Cerebellar cortex (tissue), 1 donor: ENCODE measurements at places on chromosomes 12 and 14.
A peak's percentile ranks its signal among the peaks of the same experiment; 100 is the strongest.

DNA sequence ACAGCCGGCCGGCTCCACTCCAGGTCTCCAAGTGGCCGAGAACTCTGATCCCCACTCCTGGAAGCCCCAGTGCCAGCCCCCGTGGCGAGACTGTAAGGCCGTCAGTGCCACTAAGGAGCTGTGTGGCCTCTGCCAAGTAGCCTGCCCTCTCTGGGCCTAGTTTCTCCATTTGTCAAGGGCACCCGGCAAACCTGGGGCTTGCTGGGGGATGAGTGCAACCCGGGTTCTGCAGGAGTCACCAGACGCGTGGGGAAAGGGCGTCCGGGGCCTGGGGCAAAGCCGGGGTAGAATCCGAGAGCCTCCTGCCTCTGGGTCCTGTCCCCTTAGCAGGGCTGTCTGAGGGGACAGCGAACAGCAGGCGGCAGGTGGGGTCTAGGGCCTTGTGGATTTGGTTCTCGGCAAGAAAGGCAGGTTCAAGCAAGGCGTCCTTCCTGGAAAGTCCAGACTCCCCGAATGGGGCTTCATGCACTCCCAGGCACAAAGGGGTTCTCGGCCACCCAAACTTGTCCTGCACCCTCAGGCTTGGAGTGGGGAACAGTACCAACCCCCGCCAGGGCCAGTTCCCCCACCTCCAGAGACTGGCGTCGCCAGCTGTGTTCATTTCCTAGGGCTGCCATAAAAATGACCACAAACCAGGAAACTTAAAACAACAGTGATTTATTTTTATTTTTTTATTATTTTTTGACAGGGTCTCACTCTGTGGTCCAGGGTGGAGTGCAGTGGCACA, 56.0 kb downstream of the NCOR2 start:
- DNase-seq: no peak

DNA sequence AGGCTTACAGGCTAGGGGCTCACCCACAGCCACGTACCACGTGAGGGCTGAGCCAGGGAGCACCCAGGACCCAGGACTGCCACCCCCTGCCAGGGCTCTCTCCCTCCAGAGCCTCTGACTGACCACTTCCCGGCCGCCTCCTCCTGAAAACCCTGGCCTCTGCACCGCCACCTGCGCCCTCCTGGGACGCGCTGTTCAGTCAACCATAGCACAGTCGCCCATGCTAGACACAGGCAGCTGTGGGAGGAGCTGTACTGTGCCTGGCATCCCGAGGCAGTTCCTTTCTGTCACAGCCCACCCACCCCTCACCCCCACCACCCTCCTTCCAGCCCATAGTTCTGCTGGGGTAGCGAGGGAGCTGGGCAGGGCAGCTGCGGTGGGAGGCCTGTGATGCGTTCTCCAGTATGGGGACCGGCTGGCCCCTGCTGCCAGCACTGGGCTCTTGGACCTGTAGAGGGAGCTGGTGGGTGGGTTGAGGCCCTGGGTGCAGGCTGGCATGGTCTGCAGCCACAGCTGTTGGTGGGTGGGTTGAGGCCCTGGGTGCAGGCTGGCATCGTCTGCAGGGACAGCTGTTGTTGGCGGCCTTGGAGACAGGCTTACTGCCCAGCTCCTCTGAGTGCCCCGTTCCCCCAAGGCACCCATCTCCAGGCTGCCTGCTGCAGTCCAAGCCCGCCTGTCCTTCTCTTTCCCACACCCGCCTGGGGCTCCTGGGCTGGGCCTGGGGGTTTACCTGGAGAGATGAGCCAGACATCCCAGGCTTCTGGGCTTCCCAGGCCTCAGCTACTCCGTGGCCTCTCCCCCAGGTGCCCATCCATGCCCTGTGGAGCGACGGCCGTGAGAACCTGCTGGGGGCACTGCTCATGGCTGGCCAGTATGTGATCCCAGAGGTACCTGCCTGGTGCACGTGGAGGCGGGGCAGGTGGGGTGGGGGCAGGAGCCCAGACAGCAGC, 11.5 kb downstream of the ASPG start:
- no peak for DNase-seq

DNA sequence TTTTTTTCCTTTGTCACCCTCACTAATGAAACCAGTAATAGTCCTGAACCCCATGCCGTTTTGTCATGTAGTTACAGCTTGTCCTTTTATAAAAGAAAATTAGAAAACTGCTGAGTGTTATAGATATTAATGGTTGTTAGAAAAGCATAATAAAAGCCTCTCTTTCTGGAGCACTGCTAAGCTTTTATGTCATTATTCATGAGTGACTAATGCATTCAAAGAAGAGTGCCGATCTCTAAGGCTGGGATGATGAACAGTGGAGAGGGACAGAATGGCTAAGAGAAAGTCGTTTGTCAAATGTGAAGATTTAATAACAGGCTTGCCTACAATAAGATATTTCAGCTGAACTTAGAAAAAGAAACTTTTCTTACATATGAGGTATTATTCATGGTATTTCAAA, 121.6 kb downstream of the MGAT4C start:
- DNase-seq: no peak

GRCh38 chr14:73713803-73714655, at the start of gene PNMA1:
TSS of gene PNMA1 (minus strand) at chr14:73714384. CDS start at chr14:73713639, 745 bp downstream.
- peak; percentile 86 for DNase-seq

GRCh38 chr12:25423355-25424050, 129.6 kb downstream of the LMNTD1 start:
- no peak for DNase-seq

DNA sequence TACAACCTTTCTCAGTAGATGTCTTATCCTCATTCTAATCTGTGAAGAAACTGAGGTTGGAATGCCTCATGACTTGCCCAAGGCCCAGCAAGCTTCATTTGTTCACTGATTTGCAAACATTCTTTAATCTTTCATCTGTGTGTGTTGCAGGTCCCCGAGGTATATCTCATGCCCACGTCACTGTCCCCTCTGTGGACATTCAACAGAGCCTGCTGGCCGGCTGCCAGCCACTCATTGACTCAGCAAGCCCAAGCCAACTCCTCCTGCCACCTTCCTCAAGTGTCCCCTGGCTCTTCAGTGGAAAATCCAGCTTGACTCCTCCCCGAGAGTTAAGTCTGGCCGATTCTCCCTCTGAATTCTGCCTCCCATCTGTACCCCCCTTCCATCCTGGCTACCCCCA, 1.9 kb upstream of the DCAF4 start:
- DNase-seq: no peak

GRCh38 chr12:94427501-94428381, 31.9 kb downstream of the CEP83 start:
- DNase-seq: no peak

GRCh38 chr14:52063052-52063462, 5.8 kb downstream of the NID2 start:
- no peak for DNase-seq

DNA sequence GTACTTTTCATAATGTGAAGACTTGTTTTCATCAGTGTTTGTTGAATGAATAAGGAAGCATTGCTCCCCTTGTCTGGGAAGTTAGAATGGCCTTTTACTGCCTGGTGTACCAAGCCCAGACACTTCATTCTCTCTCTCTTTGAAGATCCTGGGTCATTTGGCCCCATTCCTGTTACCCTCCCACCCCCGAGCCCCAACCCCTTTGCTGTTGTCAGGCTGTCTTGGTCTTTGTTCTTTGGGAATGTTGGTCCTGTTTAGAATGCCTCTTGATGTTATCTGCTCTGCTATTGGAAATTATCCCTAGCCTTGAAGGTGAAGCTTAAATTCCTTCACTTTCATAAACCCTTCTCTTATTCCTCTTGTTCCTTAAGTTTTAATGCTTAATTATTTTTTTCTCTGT, 13.8 kb downstream of the DERA start:
- DNase-seq: no peak

- peak; percentile 22 for DNase-seq
These were observed 276.2 kb downstream of the SSPN start for GRCh38 chr12:26471560-26471959.

- DNase-seq: no peak
These were observed 8.7 kb upstream of the ADCK1 start for GRCh38 chr14:77791225-77791600.

GRCh38 chr14:73393375-73393774, 65.0 kb downstream of the NUMB start:
- DNase-seq: no peak

DNA sequence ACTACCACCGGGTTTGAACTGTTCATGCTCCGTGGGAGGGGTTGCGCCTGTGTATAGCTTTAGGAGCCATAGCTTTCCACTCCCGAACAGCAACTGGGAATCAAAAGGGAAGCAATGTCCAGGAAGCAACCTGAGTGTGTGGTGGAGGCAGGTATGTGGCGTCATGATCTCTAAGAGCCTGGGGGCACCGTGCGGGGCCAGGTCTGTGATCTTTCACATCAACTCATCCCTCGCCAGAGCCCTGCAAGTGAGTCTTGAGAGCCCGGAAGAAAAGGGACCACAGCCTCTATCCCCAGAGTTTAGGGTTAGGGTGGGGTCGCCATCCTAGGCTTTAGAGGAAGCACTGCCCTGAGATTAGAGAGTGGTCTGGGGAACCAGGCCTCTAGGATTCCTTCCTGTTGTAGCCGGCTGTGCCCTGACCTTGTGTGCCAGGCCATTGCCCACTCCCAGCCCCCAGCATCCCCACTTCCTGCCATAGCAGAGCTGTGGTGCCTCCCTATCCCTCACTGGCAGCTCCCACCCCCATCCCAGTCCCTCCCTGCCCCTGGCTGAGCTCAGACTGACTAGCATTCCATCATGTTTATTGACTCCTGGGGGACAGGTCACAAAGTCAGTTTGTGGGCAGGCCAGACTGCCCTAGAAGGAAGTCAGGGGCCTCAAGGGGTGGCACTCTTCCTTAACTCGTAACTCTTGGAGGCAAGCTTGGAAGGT, 745 bp upstream of the ADCY4 start:
- DNase-seq: no peak

DNA sequence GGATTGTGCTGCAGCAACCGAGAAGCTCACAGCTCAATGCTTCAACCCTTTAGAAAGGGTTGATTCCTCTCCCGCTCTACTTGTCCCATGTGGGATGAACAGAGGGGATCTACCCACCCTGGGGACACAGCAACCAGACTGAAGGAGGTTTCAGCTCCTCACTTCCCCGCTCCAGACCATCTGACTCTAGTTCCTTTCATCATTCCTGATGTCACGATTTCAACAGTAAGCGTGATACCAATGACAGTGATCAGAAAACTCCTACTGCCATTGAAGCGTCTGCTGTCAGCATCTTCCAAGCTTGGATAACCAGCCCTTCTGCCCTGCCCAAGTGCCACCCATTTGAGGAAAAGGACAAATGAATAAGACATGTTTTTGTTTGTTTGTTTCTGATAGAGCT, 14.3 kb downstream of the SERPINA1 start:
- no peak for DNase-seq

- no peak for DNase-seq
These were observed 10.9 kb upstream of the TAC3 start for GRCh38 chr12:57027011-57027804.

DNA sequence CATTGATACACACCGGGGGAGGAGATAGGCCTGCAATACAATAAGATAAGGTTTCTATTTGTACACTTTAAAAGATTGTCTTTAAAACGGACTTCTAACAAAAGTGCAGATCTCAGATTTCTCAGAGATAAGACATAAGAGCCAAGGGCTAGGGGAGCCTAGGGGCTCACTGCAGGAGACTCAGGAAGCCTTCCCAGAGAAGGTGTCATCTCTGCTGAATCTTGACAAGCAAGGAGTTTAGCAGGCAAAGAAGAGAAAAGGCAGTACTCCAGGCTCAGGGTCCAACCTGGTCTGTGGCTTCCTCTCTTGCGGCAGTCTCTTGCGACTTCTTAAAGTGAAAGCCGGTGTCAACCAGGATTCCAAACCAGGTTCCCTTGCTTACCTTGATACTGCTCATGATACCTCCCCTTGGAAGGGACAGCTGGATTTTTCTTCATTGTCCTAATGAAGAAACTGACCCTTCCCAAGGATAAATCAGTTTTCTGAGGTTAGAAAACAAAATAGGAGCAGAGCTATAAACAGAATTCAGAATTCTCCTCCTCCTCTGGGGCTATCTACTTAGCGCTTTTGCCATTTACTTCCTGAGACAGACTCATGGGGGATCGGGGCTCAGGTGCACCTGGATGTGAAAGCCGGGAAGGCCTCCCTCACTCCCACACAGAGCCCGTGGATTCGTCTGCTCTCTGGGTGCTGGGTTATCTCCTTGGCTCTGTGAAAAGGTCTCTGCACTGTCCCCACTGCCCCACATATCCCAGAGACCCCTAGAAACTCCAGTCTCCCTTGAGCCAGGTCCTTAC, 1.7 kb upstream of the SCNN1A start:
- no peak for DNase-seq

- DNase-seq: no peak
These were observed 21.9 kb downstream of the RNFT2 start for GRCh38 chr12:116759783-116760621.

- DNase-seq: no peak
These were observed 1.1 kb downstream of the XRCC3 start for GRCh38 chr14:103714063-103714724.

GRCh38 chr12:131114271-131114670, 160.6 kb downstream of the ADGRD1 start:
- DNase-seq: no peak

DNA sequence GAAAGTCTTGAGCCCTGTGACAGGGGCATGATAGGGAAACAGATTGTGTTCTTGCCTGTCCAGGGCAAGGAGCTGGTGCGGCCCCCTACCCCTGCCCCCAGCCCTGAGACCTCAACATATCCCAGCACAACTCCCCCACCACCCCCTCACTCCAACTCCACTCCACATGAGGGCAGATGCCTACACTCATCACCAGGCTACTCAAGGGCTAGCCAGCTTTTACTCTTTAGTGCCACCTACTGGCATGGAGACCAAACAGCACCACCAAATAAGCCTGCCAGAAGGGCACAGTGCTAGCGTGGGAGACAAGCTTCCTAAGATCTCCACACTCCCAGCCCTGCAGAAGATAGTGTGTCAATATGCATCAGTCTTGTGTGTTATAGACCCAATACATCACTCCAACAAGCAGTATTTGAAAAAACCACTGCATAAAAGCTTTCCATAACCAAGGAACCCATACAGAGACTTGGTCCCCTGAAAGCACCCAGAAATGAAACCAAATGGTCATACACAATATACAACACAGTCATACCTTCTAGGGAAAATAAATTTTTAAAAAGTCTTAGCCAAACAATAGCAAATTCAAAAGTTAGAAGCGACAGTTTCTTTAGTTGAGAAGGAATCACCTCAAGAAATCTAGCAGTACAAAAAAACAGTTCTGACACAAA, 154.4 kb downstream of the KCNK10 start:
- peak; percentile 16 for DNase-seq

- no peak for DNase-seq
These were observed 87.8 kb upstream of the ZFP36L1 start for GRCh38 chr14:68880581-68881105.

GRCh38 chr12:81083018-81083417, 5.1 kb downstream of the ACSS3 start:
- no peak for DNase-seq

DNA sequence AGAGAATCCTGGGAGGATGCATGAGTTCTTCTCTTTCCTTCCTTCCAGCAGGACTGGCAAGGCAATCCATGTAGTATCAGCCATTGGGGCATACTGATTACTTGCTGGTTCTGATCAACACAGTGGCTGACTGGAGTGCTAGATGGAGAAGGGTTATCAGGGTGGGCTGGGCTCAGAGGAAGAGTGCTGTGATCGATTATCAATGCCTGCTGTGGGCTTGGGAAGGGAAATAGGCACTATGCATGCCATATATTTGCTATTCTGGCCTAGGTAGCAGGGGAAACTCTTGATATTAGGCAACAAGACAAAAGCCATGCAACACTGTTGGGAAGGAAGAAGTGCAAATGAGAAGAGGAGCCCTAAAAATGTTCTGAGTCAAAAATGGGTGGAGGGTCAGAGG, 45.8 kb downstream of the HRK start:
- DNase-seq: no peak
